ENCODE measurements at places on chromosomes 2 and 18.

GRCh38 chr2:203412546-203413331 lies 84.5 kb downstream of the ABI2 start:
- no peak for DNase-seq

DNA sequence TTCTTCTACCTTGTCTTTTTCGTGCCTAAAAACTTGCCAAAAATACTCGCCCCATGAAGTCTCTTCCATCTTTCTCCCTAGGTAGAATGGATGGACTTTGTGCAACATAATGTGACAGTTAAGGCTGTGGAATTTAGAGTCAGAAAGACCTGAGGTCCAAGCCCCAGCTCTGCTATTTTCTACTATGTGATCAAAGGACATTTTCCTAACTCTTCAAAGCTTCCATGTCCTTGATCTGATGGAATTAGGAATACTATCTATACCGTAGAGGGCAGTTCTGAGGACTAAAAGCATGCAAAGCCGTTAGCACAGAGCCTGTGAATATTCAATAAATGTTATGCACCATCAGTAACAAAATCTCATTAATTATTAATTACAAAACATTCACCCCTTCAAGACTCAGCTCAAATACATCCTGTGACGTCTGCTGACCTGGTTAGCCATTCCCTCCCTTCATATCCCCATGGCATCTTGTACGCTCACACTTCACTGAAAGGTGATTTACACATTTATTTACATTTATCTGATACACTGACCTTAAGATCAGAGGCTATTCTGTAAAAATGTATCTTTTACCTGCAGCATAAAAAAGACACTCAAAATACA lies 15.1 kb downstream of the IWS1 start:
- no peak for DNase-seq

DNA sequence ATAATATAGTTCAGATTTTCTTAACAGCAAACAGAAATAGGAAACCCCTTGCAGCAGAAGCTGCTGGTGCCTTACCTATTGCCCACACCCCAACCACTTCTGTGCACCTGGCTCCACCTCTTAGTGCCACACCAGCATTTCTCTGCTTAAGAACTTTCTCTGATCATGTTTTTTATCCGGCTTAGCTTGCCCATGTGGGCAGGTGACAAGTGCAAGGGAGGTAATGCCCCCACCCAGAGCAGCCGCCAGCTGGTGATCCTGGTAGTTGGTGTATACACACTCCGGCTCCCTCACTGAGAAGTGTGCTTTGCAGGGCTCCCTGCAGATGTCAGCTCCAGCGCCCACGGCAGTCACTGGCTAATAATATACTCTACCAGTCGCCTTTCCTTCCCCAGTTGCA lies 126.3 kb downstream of the ALPK2 start:
- DNase-seq = peak; percentile 43

GRCh38 chr2:71679491-71679890 lies 226.1 kb downstream of the DYSF start:
- no peak for DNase-seq

DNA sequence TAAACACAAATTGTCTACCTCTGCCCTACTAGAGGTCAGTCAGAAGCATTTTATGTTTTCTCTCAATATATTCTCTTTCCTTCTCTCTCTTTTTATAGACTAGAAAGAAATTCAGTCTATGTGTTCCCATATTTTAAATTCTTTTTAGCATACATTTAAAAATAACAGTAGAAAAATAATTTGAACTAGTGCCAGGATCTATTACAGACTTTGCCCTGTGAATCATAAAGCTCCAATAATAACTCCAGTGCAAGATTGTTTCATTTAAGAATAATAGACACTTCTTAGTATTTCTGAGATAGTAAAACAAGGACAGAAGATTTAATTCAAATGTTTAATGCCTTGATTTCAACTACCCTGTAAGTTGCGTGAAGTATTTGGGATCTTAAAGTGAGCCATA lies 60.1 kb downstream of the ITGB6 start:
- DNase-seq = no peak

- no peak for DNase-seq
Measured at GRCh38 chr2:134639265-134639664, 79.5 kb downstream of the TMEM163 start.

DNA sequence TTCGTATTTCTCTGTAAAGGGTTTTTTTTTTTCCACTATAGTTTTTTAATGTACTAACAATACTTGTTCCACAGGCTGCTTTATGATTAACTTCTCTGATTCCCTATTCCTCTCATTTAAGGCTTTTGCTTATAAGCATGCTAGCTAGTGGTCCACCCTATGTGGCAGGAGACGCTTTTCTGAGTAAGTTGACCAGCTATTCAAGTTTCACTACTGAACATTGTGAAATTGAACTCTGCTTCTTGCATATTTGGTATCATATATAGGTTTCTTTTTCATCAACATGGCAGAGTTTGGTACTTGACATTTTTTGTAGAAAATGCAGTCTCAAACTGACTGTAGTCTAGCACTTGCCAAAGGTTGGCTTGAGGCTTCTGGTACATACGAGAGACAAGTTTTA lies 74.2 kb downstream of the OTX1 start:
- no peak for DNase-seq

DNA sequence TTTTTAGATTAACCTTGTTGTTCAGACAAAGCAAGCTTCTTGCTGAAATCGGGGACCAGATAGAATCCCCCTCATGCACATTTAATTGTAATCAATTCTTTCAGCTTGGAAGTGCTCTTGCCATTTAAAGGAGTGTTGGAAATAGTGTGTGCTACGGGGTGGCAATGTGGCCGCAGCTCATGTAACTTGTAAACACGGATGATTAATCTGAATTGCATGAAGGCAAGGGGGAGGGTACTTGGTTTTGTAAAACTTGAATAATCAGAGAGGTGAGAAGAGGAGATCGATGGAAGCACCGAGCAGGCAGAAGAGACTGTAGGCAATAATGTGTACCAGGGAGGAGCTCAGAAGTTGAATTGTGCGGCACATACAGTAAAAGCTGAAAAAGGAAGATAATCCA lies 273.5 kb downstream of the PTGR3 start:
- no peak for DNase-seq

GRCh38 chr2:237660381-237660900 lies 33.1 kb downstream of the LRRFIP1 start:
- DNase-seq = no peak

- no peak for DNase-seq
Measured at GRCh38 chr2:178277741-178278197, 83.5 kb downstream of the OSBPL6 start.

- DNase-seq = no peak
Measured at GRCh38 chr2:208040199-208041171, 15.2 kb upstream of the PLEKHM3 start.

DNA sequence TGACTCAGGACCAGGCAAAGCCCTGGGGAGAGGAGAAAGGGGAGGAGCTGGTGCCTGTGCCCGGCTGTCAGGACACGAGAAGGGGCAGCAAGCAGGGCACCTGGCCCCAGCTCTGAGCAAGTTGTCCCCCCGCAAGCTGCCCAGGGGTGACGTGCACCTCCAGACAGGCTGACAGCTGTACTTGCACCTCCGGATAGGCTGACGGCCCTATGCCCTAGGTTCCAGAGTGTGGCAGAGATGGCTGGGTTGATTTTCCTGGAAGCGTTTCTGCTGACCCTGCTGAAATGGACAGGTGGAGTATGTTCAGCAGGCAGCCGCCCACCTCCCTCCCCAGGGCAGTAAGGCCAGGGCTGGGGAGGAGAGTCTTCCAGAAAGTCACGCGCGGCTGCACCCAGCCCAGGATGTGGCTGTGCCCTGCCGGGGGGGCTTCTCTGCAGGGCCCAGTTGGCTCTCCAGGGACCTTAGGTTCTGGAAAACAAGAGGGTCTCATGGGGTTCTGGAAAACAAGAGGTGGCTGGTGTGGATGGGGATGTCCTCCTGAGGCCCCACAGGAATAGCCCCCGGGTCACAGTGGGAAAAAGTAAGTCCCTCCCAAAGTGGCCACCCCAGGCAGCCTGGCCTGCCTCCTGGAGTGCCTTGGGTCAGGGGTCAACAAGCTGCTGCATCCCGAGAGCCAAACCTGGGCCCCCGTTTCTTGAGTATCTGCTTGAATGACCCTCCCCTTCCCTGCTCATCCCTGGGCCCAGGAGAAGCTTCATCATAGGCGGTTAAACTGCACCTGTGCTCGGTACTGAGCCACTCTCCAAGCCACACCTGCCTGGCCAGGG lies 71.4 kb upstream of the OTOS start:
- no peak for DNase-seq

GRCh38 chr18:58777471-58777870 lies 87.2 kb upstream of the ZNF532 start:
- no peak for DNase-seq

DNA sequence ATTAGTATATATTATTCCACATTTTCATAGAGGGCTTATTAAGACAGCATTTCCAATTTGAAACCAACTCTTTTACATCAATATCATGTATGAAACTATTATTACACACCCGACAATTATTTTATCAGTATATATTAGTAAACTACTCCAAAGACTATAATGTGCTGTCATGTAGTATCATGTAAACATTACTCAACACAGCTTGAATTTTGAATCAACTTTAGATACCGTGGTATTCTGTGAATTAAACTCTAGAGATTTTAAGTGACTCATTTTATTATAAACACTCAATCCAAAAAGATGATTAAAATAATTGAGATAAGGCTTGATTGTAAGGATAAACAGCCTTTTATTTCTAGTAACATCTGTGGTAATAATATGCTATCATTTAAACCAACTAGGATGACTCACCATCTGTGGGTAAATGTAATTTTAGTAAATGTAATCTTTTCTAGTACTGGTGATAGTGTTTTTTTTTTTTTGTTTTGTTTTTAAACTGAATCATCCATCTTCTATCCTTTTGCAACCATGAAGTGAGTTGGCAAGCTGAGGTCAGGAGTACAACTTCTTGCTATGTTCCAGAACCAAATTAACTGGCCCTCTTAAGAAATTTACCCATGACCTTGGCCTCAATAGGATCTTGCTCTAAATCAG lies 144.3 kb upstream of the SMAD7 start:
- DNase-seq = no peak

DNA sequence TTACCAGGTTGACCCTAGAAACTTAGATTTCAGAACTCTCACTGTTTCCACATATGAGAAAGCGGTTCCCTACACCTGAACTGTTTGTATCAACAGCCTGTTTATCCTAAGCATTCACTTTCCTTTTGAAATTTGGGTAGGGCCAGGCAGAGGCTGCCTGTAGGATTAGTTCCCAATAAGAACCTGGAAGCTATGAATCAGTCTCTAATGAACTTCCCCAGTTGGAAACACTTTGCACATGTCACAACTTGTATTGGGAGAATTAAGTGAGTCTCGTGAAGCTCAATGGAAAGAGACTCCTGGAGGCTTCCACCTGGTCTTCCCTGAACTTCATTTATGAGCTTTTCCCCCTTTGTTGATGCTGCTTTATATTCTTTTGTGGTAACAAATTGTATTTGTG lies 486.6 kb upstream of the HS6ST1 start:
- DNase-seq = no peak

GRCh38 chr2:223522796-223523195 lies 79.4 kb downstream of the SCG2 start:
- no peak for DNase-seq

- no peak for DNase-seq
Measured at GRCh38 chr2:95158891-95159619, 593 bp downstream of the ZNF514 start.

DNA sequence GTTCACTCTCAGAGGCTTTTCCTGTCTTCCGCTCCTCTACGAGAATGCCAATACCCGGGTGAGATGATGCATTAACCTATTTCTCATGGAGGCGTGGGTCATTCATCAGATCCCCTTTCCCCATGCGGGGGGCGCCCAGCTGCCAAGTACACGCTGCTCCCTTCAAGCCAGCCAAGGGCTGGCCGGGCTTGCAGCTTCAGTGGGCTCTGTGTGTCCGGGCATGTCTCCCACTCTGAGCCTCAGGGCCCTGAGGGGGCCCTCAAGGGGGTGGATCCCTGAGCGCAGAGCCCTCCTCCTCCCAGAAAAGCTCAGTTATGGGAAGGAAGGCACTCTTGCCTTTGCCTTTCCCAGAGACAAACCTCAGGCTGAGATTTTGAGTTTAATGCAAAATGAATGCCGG lies 431.8 kb upstream of the MYT1L start:
- no peak for DNase-seq

- DNase-seq = no peak
Measured at GRCh38 chr2:39202639-39203369, 41.0 kb downstream of the CDKL4 start.

- DNase-seq = no peak
Measured at GRCh38 chr2:105449076-105449475, 50.2 kb upstream of the FHL2 start.

GRCh38 chr2:26563686-26564085 lies 77.5 kb downstream of the CIB4 start:
- no peak for DNase-seq

DNA sequence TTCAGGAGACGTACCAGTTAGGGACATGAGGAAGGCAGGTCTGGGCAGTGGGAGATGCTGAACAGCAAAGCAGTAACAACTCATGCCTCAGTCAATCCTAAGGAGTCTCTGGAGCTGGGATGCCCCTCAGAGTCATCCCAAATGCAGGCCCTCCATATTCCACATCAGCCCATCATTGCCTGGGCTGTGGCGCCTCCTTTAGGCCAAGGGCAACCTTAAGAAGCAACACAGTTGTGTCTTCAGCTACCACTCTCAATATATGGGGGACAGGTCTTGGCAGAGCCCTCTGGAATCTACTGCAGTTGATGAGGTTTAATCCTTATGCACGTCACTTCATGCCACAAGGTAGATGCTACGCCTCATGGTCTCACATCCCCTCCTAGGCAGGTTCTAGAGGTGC lies 682.0 kb upstream of the RAB6C start:
- no peak for DNase-seq

- DNase-seq = no peak
Measured at GRCh38 chr2:200258881-200259576, 47.5 kb upstream of the SPATS2L start.

- DNase-seq = no peak
Measured at GRCh38 chr2:28150236-28150915, 242.3 kb upstream of the FOSL2 start.

GRCh38 chr2:71793926-71794325 lies 340.6 kb downstream of the DYSF start:
- no peak for DNase-seq

GRCh38 chr2:195333869-195334268 lies 323.2 kb upstream of the SLC39A10 start:
- DNase-seq = no peak

GRCh38 chr2:12465631-12466135 lies 251.1 kb upstream of the TRIB2 start:
- no peak for DNase-seq

- DNase-seq = no peak
Measured at GRCh38 chr18:2424420-2424819, 146.9 kb downstream of the METTL4 start.

- DNase-seq = no peak
Measured at GRCh38 chr2:3427272-3427671, 47.8 kb downstream of the TRAPPC12 start.

DNA sequence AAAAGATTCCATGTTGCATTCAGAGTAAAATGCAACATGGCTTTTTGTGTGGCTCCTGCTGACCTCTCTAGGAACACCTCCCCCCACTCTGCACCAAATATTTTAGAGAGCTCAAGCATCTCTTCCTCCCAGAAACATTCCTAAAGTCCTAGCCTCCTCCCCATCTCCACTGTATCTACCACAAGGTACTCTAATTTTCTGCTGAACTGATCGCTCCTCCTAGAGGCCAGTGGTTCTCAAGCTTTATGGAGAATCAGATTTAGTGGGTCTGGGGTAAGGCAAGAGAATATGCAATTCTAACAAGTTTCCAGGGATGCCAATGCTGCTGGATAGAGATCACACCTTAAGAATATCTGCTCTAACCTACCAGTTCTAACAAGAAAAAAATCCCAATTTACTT lies 89.5 kb upstream of the HNRNPA3 start:
- DNase-seq = no peak
